ENCODE measurements at places on chromosomes 4 and X.

GRCh38 chr4:13484749-13485221 lies 645 bp upstream of the RAB28 start:
- no peak for DNase-seq

DNA sequence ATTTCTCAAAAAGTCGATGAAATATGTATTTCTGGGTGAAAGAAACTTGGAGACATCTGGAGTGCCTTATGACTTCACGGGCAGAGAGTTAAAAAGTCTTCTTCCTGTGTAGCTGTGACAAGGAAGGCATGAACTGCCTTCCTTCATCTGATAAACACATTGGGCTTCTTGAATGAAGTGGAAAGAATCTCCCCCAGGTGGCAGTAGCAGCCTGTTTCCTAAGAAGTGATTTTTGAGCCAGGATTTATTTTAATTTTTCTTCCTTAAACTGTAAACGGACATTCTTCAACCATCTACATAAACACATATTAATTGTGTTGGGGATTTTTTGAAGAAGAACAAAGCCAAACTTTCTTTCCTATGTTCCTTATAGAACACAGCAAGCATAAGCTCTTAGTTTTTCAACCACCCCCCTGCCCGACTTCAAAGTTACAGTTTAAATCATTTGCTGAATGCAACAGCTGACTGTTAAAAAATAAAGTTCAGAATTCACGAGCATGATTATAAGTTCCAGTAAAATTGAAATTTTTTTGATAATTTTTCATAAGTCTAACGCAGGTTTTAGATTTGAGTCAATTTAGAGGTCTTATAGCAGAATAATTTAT lies 980 bp upstream of the GIMD1 start:
- DNase-seq, result peak; percentile 81

- DNase-seq, result no peak
These were observed 43.8 kb upstream of the UGDH start for GRCh38 chr4:39571054-39571453.

- DNase-seq, result no peak
These were observed 70.1 kb upstream of the CBR4 start for GRCh38 chr4:169079942-169080827.

GRCh38 chrX:118526149-118526548 lies 30.5 kb downstream of the DOCK11 start:
- no peak for DNase-seq

GRCh38 chrX:152904151-152905080 lies 6.5 kb downstream of the ZNF185 start:
- peak; percentile 42 for DNase-seq

DNA sequence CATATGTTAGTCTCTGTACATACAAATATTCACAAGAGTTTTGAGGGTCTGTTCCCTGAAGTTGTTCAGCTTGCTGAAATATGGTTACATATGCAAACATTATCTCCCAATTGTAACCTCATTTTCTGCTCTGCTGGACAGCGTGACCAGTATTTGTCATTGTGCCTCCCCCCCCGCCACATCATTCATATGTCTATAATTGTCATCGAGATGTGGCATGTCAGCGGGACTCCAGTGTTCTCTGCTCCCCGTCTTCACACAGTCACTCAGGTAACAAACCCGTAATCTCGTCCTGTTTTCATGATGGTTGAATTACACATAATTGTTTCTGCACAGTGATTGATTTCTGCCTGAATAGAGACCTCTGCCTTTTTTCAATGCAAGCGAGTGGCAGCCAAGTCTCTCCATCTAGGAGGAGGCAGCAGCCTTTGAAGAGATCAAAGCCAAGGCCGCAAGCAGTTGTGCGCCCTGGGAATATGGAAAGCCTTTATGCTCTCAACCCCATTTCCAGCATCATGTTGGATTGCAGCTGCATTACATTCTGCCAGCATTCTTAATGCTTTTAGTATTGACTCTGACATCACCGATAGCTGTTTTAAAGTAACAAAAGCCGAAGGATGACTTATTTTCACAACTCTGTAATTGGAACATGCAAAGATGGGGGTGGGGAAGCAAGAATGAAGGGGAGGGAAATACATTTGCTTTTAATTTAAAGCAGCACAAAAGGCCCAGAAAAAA lies 27.4 kb downstream of the LEF1 start:
- peak; percentile 36 for DNase-seq

GRCh38 chr4:6290256-6290655 lies 20.6 kb downstream of the WFS1 start:
- no peak for DNase-seq

GRCh38 chr4:37989398-37990260 lies 29.4 kb downstream of the PTTG2 start:
- DNase-seq, result peak; percentile 62

DNA sequence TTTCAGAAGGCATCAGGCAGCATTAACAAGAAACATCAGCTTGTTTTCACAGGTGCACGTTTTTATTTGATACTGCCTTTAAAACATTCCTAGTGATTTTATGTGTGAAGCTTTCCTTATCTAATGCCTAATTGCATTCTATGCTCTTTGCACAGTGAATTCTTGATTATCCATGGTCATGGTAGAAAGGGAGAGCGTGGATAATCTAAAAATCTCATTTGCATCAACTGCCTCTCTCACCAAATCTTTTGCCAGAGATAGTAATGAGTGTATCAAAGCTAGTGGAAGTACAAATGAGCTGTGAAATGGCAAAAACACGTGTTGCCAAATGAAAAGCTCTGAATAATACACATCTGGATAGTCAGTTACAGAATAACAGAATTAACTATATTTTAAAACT lies 170.5 kb downstream of the NAA11 start:
- DNase-seq, result no peak

- DNase-seq, result no peak
These were observed 164.8 kb upstream of the PITX2 start for GRCh38 chr4:110787707-110788106.

GRCh38 chr4:187908079-187908561 lies 87.5 kb upstream of the ZFP42 start:
- no peak for DNase-seq

DNA sequence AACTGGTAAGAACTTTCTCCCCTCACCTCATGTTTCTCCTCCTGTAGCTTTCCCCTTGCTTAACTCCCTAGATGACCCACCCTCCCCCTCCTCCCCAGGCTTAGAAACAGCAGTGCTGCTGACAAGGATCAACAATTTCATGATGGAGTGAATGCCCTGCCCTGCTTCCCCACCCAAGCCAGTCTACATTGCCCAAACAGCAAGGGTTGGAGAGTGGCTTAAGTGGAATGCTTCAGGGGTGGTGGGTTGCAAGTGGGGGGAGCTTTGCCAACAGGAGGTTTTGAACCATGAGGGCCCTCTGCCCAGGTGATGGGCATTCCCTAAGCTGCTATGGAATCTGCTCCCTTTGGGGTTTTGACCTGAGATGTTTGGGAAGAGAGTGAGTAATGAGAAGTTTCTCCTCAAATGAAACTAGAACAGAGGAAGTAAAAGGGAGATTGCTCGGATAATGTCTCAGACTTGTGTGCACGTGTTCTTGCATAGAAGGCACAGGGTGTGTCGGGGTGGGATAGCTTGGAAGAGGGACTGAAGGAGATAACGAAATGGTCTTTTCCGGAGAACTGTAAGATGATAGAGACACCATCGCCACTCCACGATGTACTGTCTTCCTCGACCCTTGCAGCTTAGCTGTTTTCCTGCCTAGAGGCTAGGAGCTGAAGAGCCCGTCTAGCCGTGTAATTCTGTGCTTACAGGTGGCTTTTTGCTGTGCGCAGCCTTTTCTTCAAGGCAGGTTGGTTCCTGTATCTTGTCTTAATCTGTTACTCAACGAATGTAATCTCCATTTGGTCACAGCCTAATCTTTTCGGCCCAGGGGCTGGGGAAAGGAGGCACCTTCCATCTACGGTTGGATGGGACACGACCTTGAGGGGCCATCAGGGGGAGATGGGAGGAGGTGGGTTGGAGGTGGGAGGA lies 10.1 kb downstream of the GDPD2 start:
- DNase-seq, result no peak

DNA sequence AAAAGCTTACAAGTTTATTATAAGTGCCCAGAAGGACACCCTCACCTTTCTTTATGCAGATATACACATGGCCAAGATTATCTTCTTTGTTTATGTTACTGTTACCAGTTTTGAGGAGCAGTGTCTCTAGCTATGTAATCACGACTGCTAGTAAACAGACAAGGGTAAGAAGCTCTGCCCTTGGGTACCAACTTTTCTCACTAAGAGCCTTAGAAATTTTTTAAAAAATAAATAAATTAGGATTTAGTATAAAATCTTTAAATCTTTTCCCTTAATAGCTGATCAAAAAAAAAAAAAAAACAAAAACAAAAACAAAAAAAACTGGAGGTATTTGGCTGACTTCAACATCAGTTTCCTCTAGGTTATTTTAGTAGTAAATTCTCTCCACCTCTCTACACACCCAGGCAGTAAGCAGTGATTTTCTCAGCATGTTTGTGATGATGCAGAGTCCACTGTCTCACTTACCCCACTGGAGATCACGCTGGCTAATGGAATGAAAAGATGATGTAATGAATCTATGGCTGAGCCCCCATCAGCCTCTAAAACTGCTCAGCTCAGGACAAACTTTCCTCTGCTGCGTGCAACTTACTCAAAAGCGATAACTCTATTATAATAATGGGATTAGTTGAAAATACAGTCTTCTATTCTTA lies 125.9 kb downstream of the FRYL start:
- DNase-seq, result no peak

DNA sequence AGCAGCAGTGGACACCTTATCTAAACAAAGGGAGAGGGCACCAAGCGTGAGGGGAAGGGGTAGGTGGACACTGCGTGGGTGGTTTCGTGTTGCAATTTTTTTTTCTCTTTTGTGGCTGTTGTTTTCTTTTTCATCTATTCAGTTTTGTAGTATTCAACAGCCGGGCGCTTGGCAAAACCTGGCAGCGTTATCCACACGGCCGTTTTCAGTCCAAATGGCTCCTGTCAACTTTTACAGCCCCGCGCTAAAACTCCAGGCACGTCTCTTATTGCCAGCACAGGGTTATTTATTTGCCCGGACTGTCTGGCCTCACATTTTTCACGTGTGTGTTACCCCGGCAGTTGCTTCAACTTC lies 192.2 kb downstream of the BCOR start:
- DNase-seq, result no peak

DNA sequence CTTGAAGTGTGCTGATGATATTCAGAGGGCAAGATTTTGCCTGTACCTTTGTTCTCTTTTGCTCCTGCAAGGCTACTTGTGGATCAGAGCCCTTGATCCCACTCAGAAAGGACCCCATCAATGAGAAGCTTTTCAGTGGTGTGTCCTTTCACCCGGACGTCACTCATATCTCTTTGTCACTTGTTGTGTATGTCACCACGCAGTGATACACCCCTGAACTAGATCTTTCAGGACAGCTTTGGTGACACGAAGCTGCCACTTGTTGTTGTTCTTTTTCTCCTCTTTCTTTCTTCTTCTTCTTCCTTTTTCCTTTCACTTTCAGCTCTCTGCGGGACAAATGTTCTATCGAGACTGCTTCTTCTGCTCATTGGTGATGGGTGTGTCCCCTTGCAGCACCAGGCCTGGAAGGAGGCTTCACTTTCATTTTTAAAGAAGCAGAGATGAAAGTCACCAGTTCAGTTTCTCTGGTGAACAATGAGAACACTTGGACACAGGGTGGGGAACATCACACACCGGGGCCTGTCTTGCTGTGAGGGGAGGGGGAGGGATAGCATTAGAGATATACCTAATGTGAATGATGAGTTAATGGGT lies 83.6 kb downstream of the NBDY start:
- DNase-seq, result no peak

DNA sequence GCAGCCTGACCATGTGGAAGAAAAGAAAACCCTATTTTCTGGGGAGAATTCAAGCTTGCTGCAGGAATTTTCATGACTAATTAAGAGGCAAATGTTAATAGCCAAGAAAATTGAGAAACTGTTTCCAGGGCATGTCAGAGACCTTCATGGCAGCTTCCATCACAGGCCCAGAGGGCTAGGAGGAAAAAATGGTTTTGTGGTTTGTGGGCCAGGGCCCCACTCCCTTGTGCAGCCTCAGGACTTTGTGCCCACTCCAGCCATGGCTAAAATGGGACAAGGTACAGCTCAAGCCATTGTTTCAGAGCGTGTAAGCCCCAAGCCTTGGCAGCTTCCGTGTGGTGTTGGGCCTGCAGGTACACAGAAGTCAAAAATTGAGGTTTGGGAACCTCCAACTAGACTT lies 282.9 kb downstream of the DCAF12L2 start:
- no peak for DNase-seq

- DNase-seq, result peak; percentile 53
These were observed 25.1 kb downstream of the PIR start for GRCh38 chrX:15468036-15468435.

DNA sequence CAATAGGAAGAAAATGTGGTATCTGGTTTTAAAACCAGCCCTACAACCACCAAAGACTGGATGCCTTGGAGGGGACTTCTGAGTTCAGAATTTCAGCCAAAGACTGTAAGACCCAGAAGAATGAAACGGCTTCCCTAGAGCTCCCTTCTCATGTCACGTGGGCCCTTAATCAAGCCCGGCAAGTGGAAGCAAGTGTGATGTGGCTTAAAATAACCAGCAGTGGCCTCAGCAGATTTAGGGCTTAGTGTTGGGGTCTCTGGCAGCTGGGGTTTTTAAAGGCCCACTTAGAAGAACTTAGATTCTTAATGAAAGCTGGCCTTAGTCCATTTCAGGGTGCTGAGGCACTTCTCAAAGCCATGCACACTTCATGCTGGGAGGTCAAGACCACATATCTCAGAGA lies 111.2 kb upstream of the TBC1D9 start:
- no peak for DNase-seq

DNA sequence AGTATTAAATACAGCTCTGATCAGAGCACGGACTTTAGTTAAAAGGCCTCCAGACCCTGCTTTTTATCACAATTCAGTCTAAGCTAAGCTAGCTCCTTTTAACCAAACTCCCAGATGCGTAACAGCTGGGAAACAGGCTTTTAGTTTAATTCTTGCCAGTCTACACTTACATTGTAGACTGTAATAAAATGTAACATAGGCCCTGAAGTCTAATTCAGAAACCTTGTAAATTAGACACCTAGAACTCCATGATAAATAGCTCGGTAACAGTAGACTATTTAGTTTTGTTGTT lies 20.1 kb downstream of the FBXO8 start:
- no peak for DNase-seq

DNA sequence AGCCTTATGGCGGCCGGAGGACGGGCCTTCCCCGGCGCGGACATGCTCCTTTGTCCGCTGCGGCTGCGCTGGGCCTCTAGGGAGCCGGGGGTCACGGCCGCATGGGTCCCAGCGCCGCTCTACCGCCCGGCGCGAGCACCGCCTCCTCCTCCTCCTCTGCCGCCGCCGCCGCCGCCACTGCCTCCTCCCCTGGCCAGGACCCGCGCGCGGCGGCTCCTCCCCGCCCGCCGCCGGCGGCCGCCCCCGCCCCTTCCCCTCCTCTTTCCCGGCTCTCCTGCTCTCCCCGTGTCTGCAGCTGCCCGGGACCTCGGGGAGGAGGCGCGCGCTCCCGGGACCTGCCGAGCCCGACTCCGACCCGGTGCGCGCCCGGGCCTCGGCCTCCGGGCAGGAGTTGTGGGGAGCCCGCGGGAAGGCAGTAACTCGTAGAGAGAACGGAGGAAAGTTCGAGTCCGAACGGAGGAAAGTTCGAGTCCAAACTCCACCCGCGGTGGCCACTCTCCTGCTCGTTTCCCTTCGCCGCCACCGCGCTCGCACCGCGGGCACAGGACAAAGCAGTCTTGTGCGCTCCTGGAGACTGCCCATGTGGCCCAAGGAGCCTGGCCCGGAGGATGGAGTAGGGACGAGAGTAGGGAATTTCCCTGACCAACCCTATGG lies at the start of gene ADGRA3:
TSS of gene ADGRA3 (minus strand) at position 179 of the 654 bp plus-strand sequence. CDS start 282 bp downstream, outside the sequence.
- DNase-seq, result no peak

GRCh38 chrX:123085311-123085940 lies 98.7 kb upstream of the GRIA3 start:
- no peak for DNase-seq

GRCh38 chrX:936979-937769 lies 275.3 kb downstream of the CRLF2 start:
- DNase-seq, result no peak
